Natural killer cell treated with Interleukin-12 subunit alpha and Interleukin-12 subunit beta and Interleukin-15 and Interleukin-18, amount 100 ng/mL, for 72 hours (primary cell): ENCODE measurements at places on chromosomes 12 and 14. TPM values are rescaled to one million over a fixed set of nuclear protein-coding genes. Genes with fewer than 3 reads are reported as not detected.

Gene NEDD8
- 196 TPM for total RNA-seq

Gene KLRG1
- total RNA-seq = 6.7 TPM

Gene MIPOL1
- total RNA-seq = not detected

GRCh38 chr12:3838076-3838475, 35.1 kb downstream of the PARP11 start:
- DNase-seq = no peak
- H3K4me3 ChIP-seq = peak overlapping the region; percentile 82
- peaks cover 41% of the 10 kb centered on the region for H3K4me1 ChIP-seq
- H3K36me3 ChIP-seq = peaks cover 22% of the 10 kb centered on the region
- no peaks in the 10 kb centered on the region for H3K27me3 ChIP-seq

- no peak overlapping the region for H3K27ac ChIP-seq
- no peaks in the 10 kb centered on the region for H3K36me3 ChIP-seq
- no peak overlapping the region for H3K4me3 ChIP-seq
- no peak for DNase-seq
Observed at GRCh38 chr12:27575762-27576118, 51.7 kb downstream of the PPFIBP1 start.

DNA sequence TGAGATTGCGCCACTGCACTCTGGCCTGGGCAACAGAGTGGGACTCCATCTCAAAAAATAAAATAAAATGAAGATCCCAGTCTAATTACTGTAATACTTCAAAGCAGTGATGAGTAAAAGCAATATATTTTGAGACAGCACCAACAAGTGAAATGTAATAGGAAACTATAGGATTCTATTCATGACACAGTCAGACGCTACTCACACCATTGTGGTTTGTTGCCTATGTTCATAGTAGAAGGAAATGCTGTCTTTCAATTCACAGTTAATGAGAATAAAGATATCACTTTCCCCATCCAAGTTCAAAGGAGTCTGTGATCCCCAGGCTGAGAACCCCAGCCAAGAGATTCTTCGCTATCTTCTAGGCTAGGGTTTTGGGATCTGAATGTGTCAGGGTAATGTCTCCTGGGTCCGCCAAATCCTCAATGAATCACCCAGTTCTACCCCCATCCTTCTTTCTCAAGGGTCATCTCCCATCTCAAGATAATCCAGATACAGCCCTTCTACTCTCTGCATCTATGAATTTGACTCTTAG, 16.6 kb upstream of the DTX1 start:
- no peaks in the 10 kb centered on the region for H3K36me3 ChIP-seq
- no peak overlapping the region for H3K4me3 ChIP-seq
- no peaks in the 10 kb centered on the region for H3K4me1 ChIP-seq
- H3K27me3 ChIP-seq = peaks cover 14% of the 10 kb centered on the region
- no peak for DNase-seq

DNA sequence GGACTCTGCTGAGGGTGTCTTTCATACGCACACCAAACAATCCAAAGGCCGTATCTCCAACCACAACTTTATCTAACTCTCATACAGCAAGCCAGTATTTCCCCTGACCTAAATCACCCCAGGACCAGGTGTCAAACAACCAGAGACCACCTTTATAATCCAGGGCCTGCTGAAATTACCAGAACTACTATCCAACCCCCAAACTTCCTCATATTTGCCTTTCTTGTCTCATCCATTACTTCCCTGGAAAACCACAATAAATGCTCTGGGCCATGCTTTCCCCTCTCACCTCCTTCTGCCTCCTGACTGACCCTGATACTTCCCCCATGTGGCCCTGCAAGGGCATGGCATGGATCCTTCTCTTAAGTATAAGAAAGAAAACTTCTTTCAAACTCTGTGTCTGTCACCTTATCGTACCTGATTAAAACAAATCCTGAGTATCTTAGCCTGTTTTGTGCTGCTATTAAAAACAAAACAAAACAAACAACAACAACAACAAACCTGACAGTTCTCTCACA, 44.7 kb upstream of the CRACR2A start:
- no peak overlapping the region for H3K4me3 ChIP-seq
- no peaks in the 10 kb centered on the region for H3K27me3 ChIP-seq
- H3K36me3 ChIP-seq = no peaks in the 10 kb centered on the region
- peaks cover 11% of the 10 kb centered on the region for H3K4me1 ChIP-seq
- no peak for DNase-seq

DNA sequence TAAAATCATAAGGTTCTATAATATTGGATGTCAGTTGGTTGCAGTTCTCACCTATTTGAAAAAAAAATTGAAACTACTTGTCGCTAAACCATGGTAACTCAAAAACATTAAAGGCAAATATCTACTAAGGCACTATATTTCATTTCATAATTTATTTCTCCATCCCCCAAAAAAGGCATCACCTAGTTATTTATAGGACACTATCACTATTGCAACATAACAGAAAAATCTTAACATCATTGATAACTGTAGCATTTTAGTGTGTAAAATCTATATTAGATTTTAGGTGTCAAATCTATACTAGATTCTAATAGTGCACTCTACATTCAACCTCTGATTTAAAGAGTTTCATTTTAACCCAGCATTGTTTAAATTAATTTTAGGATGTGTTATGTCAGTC, 1.7 kb downstream of the SPTSSA start:
- no peak for DNase-seq
- no peaks in the 10 kb centered on the region for H3K27me3 ChIP-seq
- peaks cover 4% of the 10 kb centered on the region for H3K36me3 ChIP-seq
- peaks cover 16% of the 10 kb centered on the region for H3K4me1 ChIP-seq
- peak overlapping the region; percentile 98 for H3K4me3 ChIP-seq
